ENCODE measurements at places on chromosomes 11 and 22.

DNA sequence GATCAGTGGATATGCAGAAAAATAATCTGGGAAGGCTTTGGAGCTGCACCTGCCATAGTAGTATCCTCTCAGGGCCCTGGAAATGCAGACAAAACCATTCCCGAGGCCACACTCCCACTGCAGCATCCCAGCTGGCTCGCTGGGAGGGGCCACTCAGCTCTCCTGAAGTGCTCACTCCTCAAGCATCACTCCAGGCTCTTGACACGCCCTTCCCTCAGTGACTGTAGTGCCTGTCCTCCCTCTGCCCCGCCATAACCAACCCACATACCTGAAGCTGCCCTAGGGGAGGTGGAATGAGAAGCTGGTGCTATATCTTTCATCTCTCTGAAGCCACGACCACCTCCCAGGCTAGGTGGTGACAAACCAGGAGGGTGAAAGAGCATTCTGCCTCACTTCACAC is 4.8 kb downstream of the DSCAML1 start:
- no peak for DNase-seq

GRCh38 chr22:45602824-45603595 is 68.6 kb upstream of the ATXN10 start:
- DNase-seq, result no peak

GRCh38 chr11:35403765-35404387 is 15.5 kb downstream of the SLC1A2 start:
- no peak for DNase-seq

DNA sequence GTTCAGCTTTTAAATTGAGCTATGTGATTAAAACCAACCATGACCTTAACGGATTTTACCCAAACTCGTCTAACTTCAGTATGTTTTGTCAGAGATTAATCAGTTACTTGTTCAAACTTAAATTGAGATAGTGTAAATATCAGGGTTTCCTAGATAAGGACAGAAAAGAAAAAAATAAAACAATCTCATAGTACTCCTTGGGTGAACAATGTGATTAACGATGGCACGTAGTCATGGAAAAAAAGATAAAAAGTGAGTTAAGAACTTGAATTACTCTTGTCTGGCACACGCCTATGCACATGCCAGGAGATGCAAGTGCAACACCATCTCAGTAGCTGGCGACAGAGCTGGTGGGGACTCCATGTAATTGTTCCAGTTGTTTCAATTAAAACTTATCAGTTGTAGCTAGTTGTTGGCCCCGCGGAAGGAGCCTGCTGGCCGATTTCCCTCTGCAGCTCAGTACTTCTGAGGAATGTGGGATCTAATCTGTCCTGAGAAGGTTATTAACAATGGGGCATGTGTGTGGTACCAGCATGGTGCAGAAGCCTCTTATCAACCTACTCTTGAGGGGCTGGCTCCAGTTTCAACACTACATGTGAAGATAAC is 3.0 kb downstream of the RASSF10 start:
- no peak for DNase-seq

- DNase-seq, result no peak
Measured at GRCh38 chr11:46414466-46414796, 22.9 kb upstream of the CHRM4 start.

- DNase-seq, result no peak
Measured at GRCh38 chr11:1532014-1532586, 40.0 kb downstream of the DUSP8 start.

GRCh38 chr22:39900306-39901227 is at the start of gene GRAP2:
TSS of gene GRAP2 (plus strand) at chr22:39901084. CDS start at chr22:39947107, 46,023 bp downstream.
- DNase-seq, result no peak

DNA sequence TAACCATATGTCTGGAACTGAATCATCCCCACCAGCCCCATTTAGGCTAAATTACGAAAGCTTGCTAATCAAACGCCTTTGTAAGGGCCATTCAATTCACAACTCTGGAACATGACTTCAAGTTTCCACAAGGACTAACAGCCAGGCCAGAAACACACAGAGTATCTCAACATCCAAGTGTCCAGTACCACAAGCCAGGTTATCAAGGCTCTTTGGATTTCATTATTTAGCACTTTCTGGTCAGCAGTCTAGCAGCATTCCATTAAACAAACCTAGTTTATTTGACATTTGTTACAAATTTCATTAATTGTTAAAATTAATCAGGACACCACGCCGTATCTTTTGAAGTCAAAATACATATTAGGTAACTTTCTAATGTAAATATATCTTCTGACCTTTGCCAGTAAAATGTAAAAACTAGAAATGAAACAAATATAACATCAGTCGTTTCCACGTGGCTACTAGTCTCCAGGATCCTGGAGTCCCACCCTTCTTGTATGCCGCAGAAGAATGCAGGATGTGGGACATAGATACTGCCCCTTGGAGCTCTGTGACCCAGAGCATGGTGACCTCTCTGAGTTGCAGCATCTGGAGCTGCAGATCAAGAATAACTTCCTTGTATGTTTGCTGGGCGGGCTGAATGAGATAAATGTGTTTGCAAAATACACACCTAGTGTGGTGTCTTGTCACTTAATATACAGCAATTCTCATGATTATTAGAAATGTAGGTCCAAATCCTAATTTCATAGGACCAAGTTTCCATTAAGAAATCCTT is 64.7 kb downstream of the MPPED2 start:
- no peak for DNase-seq

DNA sequence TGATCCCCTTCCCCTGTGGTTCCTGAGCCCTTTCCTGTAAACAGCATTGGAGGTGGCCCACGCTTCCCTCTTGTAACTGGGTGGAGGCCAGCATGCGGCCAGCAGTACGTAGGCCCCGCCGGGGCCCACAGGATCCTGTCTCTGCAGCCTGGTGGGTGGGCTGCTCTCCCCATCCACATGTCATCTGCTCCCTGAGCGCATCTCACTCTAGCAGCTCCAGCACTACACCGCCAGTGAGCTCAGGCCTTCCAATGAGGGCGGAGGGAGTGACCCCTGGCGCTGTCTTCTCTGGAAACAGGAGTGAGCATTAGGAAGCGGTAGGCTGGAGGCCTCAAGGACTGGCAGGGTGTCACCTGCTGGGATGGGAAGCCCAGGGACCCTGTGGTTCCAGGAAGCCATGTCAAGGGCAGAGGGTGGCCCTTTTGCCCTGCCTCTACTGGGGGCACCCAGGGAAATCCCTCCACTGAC is 363.9 kb downstream of the TBC1D22A start:
- DNase-seq, result no peak

- no peak for DNase-seq
Measured at GRCh38 chr11:69870766-69871165, 51.5 kb upstream of the FGF3 start.

- no peak for DNase-seq
Measured at GRCh38 chr11:57111619-57112018, 70.1 kb upstream of the LRRC55 start.

Data from right renal cortex interstitium (tissue), 3 donors.